Activated T-helper 17 cell treated with anti-CD3 and anti-CD28 coated beads, Interleukin-2, amount 50 U/mL, for 72 hours (primary cell): ENCODE measurements at places on chromosomes 2 and 18.

DNA sequence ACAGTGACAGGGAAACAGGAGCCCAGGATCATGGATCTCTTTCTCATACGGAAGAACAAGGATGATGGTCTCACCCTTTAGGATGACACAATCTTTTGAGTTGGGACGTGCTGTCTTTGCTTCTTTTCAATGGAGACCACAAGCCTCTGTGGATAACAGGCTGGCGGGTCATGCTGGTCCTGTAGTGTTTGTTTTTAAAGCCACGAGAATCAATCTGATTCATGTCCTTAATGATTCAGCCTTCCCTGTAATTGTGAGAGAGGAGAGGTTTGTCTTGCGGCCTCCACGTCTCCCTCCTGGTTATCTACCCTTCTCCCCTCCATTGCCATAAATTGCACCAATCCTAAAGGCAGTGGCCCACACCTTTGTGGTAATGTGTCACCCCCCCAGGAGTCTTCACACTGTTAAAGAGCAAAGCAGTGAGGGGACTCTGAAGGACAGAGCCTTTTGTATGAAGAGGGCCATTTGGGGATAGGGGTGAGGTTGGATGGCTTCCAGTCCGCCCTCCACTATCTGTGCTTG, 87.7 kb upstream of the TGFA start:
- ATAC-seq, result peak; percentile 87

DNA sequence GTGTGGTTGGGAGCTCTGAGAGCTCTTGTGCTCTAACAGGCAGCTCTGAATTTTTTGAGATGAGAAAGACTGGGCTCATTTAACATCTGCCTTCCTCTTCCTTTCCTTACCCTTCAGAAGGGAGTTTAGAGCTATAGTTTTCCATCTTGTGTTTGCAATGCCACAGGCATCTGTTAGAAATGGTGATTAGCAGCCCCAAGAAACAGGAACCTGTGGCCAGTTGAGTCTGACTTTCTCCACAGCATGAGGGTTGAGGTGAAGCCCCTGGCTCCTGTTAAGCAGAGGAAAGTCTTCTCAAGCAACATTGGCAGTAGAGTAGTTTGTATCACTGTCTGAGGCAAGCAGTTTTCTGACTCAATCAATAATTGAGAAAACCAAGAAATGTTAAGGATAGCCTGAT, 577.4 kb downstream of the ZEB2 start:
- no peak for ATAC-seq

DNA sequence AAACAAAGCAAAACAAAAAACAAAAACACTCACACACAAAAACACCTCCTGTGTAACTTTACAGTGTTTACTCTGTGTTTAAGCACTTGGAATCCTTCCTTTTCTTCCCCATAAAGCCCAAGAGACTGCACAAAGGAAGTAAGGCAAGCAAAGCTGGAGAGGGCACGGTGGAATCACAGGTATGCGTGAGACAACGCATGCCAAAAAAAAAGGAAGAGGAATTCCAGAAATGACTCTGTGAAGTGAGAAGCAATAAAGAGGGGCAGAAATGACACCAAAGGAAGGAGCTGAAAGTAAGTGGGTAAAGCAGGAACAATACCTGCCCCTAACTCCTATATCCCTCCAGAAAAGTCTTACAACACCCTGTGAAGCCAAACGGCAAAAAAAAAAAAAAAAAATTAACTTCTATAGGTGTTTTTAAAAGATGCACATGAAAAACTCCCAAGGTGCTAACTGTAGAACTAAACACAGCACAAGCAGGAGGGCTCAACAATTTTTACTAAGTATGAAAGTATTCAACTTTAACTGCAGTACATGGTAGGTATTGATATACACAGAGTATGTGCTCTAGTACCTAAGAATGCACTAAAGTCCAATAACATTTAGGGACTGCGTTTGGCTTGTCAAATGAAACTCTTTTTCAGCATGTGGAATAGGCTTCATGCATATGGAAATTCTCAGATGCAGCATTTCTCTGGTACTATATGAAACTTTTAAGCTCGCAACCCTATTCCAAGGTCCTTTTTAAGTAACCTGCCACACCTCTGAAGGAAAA, 9.1 kb downstream of the RND3 start:
- ATAC-seq, result no peak

DNA sequence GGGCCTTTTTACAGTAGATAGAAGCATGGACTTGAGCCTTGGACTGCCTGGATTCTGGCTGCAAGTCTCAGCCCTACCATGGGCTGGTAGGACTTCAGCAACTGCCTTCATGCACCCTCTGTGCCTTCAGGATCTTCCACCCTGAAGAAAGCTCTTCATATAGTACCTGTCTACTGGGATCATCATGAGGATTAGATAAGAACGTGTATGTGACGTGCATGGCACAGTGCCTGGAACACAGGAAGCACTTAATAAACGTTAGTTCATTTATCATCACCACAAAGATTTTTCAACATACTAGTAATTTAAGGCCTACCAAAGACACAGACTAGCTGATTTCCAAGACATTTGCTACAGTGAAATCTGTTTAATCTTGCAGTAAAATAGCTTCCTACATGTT, 53.2 kb upstream of the ITM2C start:
- ATAC-seq, result no peak

DNA sequence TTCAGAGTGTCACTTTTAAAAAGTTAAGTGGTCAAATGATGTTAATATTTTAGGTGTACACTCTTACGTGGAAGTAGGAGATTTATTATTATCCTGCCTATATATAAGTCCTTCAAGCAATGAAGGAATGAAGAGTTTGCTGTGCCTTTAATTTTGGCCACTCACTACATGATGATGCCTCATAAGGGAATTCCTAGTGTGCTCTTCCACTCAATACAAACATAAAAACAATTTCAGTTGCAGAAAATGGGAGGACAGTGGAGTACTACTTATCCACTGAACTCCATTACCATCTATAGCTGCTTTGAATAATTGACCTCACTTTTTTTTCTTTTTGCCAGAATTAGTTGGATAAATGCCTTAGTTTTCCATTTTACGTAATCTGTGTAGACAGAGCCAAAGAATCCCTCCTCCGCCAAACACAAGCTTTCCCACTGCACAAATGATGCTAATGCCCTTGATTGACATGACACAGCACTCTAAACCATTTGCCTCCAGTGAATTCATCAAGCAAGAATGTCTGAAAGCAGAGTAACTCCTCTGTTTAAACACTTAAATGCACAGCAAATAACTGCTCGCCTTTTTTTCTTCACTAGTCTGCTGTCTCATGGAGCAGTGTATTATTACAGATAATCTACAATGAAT, 751.1 kb upstream of the FANCL start:
- ATAC-seq, result no peak

DNA sequence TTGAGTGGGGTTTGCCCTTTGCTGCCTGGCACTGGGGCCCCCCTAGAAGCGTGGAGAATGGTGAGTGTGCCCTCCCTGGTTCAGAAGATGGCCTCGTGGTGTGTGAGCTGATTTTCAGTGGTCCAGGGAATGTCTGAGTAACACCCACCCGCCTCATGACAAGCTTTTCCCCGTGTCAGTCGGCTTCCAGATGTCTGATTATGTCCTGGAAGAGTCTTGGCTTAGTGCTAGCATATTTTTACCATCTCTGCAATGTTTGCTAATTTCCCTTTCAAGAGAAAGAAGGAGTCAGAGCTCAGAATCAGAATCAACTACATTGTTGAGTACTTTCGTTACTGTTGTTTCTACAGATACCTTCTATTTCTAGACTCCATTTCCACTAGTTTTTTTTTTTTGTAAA, 214.7 kb downstream of the SEPTIN10 start:
- no peak for ATAC-seq
